CD14-positive monocyte (primary cell): ENCODE measurements at places on chromosomes 13 and 19. TPM values are rescaled to one million over a fixed set of nuclear protein-coding genes. Genes with fewer than 3 reads are reported as not detected.

The APOC1 gene
- polyA plus RNA-seq, result not detected

DNA sequence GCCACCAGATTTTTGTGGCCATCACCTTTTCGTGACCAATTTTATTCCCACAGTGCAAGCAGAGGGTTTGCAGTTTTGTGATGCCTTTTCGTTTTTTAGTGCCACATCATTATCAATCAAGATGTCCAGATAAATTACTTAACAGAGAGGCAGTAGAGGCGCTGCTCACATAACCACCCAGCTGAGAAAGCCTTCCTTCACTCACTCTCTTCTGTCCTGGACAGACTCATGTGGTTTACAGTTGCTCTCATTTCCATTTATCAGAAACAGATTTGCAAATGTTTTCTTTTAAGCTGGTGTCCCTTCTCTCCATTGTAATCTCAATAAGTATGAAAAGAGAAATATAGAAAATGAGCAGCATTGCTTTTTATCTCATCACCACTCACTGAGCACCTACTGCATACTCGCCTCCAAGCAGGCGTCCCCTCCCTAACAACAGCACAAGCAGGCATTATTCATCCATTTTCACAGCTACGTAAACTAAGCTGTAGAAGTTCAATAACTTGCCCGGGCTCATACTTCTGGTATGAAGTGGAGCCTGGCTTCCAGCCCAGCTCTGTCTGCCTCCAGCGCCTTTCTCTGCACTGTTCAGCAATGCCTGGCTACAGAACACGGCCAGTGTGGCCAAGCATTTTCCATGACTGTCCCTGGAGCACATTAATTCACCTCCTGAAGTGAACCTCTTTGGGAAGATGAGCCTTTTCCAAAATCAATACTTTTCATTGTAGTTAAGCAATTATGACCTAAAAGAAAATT, 34.6 kb upstream of the KATNAL1 start:
- peaks cover 13% of the 10 kb centered on the region for H3K4me1 ChIP-seq
- no peak overlapping the region for H3K27ac ChIP-seq
- H3K4me3 ChIP-seq, result no peak overlapping the region
- no peaks in the 10 kb centered on the region for H3K27me3 ChIP-seq
- no peaks in the 10 kb centered on the region for H3K36me3 ChIP-seq

The KCNRG gene
- polyA plus RNA-seq, result 0.15 TPM

GRCh38 chr19:5112681-5113575, 144.0 kb downstream of the KDM4B start:
- no peak for DNase-seq
- H3K36me3 ChIP-seq, result peaks cover 30% of the 10 kb centered on the region
- no peaks in the 10 kb centered on the region for H3K27me3 ChIP-seq
- no peak overlapping the region for H3K27ac ChIP-seq

- H3K36me3 ChIP-seq, result no peaks in the 10 kb centered on the region
- H3K27ac ChIP-seq, result no peak overlapping the region
- no peak overlapping the region for H3K4me3 ChIP-seq
- no peak for DNase-seq
Observed at GRCh38 chr13:32905063-32905863, 111.0 kb upstream of the KL start.

DNA sequence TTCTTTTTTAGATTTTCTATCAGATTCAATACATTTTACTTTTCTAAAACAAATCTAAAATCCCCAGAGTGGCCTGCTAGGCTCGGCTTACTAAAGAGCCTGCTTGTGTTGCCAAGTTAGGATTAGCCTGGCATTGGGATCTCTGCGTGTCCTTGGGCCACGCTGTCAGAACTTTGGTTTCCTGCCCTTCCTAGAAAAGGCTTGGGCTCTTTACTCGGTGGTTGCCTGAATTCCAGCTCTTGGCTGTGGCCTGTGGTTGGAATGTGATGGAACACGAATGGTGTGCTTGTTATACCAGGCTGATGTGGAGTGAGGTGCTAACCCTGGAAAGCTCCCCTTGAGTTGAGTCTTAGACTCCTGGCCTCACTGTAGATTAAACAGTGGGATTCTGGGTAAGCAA, 8.5 kb downstream of the SPATA13 start:
- no peaks in the 10 kb centered on the region for H3K4me1 ChIP-seq
- H3K27ac ChIP-seq, result no peak overlapping the region
- no peaks in the 10 kb centered on the region for H3K36me3 ChIP-seq
- H3K4me3 ChIP-seq, result no peak overlapping the region
- no peaks in the 10 kb centered on the region for H3K27me3 ChIP-seq

DNA sequence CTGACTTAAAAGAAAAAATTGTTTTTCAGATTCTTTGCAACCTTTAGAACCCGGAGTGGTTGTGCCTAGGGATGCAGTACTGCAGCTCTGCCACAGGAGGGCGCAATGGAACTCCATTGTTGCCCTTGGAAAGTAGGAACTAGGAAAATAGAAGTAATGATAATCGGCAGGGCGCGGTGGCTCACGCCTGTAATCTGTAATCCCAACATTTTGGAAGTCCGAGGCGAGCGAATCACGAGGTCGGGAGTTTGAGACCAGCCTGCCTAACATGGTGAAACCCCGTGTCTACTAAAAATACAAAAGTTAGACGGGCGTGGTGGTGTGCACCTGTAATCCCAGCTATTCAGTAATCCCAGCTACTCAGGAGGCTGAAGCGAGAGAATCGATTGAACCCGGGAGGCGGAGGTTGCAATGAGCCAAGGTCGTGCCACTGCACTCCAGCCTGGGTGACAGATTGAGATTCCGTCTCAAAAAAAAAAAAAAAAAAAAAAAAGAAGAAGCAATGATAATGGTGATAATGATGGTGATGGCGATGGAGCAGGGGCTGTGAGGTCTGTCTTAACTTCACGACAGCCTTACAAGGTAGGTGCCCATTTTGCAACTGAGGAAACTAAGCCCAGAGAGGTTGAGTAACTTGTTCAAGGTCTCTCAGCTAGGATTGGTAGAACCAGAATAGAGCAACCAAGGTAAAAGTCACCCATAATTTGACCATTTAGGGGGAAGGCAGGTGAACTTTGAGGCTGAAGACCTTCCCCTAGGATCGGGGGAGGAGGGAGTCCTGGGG, 5.5 kb upstream of the ADAMTS10 start:
- peak; percentile 76 for DNase-seq
- H3K4me3 ChIP-seq, result peak overlapping the region; percentile 21
- peaks cover 7% of the 10 kb centered on the region for H3K4me1 ChIP-seq

The RAB3D gene
- polyA plus RNA-seq, result 78.1 and 93.4 TPM in 2 replicates

GRCh38 chr19:13260883-13261653, 110.9 kb downstream of the IER2 start:
- peak; percentile 88 for DNase-seq
- no peaks in the 10 kb centered on the region for H3K36me3 ChIP-seq
- H3K4me3 ChIP-seq, result no peak overlapping the region

- H3K4me1 ChIP-seq, result peaks cover 10% of the 10 kb centered on the region
- no peak overlapping the region for H3K27ac ChIP-seq
Observed at GRCh38 chr19:719636-720344, 11.1 kb downstream of the PALM start.

DNA sequence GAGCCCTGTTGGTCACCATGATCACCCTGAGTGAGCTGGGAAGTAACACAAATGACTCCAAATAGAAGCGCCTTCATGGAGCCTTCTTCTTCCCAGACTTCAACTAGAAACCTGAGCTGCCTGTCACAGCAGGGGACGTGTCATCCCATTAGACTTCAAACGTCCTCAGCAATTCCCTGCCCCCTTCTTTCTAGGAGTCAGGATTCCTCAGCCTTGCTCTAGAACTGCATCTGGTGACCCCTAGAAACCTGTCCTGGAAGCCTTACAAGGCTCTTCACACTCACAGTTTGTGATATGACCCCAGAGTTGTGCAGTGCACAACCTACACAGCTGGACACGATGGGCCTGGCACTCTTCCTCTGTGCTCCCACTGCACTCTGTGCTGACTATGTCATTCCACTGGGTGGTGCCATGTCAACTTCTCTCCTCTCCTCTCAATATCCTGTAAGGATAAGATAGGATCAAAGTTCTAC, 23.6 kb upstream of the TTYH1 start:
- H3K4me3 ChIP-seq, result no peak overlapping the region
- no peaks in the 10 kb centered on the region for H3K36me3 ChIP-seq
- H3K27ac ChIP-seq, result no peak overlapping the region
- H3K27me3 ChIP-seq, result no peaks in the 10 kb centered on the region
- no peak for DNase-seq
- H3K4me1 ChIP-seq, result peaks cover 48% of the 10 kb centered on the region

GRCh38 chr13:42883142-42883541, 101.8 kb downstream of the FAM216B start:
- no peak for DNase-seq
- H3K27ac ChIP-seq, result no peak overlapping the region
- peaks cover 17% of the 10 kb centered on the region for H3K36me3 ChIP-seq
- H3K27me3 ChIP-seq, result no peaks in the 10 kb centered on the region
- H3K4me3 ChIP-seq, result no peak overlapping the region

DNA sequence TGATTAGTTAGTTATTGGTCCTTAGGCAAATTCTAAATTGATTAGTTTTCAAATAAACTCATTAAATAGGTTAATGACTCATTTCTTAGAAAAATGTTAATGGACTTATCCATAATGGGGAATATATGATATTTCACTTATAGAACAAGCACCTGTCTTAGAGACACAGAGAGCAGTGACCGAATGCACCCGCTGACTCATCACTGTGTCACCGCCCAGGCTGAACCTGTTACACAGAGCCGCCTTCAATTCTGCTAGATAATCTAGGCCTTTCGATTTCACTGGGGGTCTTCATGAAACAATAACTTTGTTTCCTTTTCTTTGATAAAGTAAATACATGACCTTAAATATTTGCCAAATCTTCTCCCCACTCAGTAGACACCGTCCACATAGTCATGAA, 13.1 kb downstream of the IRS2 start:
- H3K4me3 ChIP-seq, result no peak overlapping the region
- peak overlapping the region; percentile 6 for H3K27ac ChIP-seq
- peaks cover 25% of the 10 kb centered on the region for H3K36me3 ChIP-seq
- peaks cover 20% of the 10 kb centered on the region for H3K4me1 ChIP-seq
- DNase-seq, result no peak
- no peaks in the 10 kb centered on the region for H3K27me3 ChIP-seq

DNA sequence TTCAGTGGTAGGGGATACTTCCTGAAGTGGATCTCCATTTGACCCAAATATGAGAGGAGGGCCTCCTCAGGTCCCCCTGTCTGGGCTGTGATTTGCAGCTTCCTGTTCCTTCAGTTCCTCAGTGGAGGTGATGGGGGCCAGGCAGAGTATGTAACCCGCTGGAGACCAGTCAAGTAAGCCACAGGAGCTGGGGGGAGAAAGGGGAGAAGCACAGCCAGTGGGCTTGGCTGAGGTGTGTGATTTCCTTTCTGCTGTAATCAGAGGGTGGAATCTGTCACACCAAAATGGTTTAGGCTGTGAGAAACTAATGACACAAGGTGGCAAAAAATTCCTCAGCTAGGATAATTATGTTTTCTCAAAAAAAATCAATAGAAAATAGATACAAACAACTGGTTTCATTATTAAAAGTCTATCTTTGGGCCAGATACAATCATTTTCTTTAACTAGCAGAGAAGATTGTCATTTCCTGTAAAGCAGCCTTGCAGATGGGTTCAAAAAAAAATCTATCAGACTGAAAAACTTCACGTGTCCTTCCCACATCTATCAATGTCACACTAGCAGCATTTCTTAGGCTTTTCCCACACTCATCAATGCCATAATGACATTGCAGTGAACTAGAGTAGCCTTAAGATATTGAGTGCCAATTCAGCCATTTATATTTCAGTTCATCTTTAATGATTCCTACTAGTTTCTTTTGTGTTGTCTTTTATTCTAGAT, 1660.3 kb downstream of the EFNB2 start:
- no peaks in the 10 kb centered on the region for H3K27me3 ChIP-seq
- H3K27ac ChIP-seq, result no peak overlapping the region
- no peak overlapping the region for H3K4me3 ChIP-seq
- no peaks in the 10 kb centered on the region for H3K36me3 ChIP-seq
- H3K4me1 ChIP-seq, result no peaks in the 10 kb centered on the region

DNA sequence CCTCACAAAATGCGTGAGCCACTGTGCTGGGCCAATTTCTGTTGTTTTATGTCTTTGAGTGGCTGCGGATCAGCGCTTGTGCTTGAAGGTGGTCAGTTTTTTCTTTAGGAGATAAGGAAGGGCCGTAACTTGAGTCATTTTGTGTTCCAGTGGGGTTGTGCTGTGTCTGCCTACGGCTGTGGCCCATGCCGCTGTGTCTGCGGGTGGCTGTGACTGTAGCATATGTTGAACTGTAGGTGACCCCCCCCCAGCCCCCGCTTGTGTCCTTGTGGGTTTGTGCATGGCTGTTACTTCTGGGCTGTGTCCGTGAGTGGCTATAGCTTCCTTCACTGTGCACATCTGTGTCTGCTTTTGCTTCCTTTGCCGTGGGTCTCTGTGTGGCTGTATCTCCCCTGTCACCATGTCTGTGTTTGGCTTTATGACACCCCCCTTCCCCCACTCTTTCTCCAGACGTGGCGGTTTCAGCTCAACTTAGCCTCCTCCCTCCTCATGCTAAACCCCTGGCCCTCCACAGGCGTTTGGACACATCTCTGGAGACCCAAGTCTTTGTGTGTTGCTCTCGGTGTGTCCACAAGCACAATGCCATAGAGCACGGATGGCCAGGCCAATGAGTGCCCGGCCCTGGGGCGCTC, 675 bp downstream of the PPP1R14A start:
- no peak for DNase-seq
- peaks cover 8% of the 10 kb centered on the region for H3K4me1 ChIP-seq
- peaks cover 41% of the 10 kb centered on the region for H3K27me3 ChIP-seq
- no peak overlapping the region for H3K27ac ChIP-seq
- no peaks in the 10 kb centered on the region for H3K36me3 ChIP-seq

The IL12RB1 gene
- polyA plus RNA-seq, result 7.8 TPM

- no peaks in the 10 kb centered on the region for H3K36me3 ChIP-seq
- peaks cover 45% of the 10 kb centered on the region for H3K4me1 ChIP-seq
- H3K27ac ChIP-seq, result no peak overlapping the region
- H3K4me3 ChIP-seq, result no peak overlapping the region
Observed at GRCh38 chr19:48396824-48397176, 3.3 kb downstream of the GRIN2D start.

GRCh38 chr13:108572782-108573211, 56.6 kb upstream of the MYO16 start:
- no peak overlapping the region for H3K4me3 ChIP-seq
- no peak for DNase-seq
- H3K4me1 ChIP-seq, result no peaks in the 10 kb centered on the region
- no peak overlapping the region for H3K27ac ChIP-seq
- no peaks in the 10 kb centered on the region for H3K27me3 ChIP-seq
- no peaks in the 10 kb centered on the region for H3K36me3 ChIP-seq

- H3K27me3 ChIP-seq, result no peaks in the 10 kb centered on the region
- H3K4me3 ChIP-seq, result no peak overlapping the region
- H3K4me1 ChIP-seq, result peaks cover 73% of the 10 kb centered on the region
Observed at GRCh38 chr13:114054830-114055439, 77.5 kb downstream of the RASA3 start.

DNA sequence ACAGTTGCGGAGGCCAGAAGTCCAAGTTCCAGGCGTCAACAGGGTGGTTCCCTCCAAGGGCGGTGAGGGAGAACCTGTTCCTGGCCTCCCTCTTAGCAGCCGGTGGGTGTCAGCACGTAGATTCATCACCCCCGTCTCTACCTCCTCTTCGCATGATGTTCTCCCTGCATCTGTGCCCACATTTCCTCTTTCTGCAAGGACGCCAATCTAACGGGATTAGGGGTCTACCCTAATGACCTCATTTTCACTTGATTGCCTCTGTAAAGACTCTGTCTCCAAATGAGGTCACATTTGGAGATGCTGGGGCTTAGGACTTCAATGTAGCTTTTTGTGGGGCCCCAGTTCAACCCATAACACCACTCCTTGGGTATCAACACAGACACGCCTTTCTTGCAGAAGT, 38.5 kb downstream of the DPF1 start:
- H3K4me3 ChIP-seq, result no peak overlapping the region
- no peak for DNase-seq
- no peak overlapping the region for H3K27ac ChIP-seq
